ENCODE measurements at places on chromosomes 7 and 10. TPM values are rescaled to one million over a fixed set of nuclear protein-coding genes. Genes with fewer than 3 reads are reported as not detected.

DNA sequence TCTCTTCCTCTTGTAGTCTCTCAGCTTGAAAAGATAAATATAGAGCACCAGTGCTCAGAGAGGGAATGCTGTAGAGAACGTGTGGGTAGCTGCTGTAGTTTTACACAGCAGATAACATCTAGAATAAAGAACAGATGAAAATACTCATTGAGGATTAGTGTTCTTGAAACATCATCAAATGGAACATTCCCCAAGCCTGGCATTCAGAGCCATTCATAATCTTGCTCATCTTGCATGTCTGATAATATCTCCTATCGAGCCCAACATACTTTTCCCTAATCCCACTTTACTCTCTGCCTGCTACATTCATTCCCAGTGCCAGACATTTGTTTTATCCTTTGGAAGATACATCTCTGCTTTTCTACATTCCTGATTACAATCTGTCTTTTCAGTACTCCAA lies 35.2 kb downstream of the MCU start:
- no peak for DNase-seq

DNA sequence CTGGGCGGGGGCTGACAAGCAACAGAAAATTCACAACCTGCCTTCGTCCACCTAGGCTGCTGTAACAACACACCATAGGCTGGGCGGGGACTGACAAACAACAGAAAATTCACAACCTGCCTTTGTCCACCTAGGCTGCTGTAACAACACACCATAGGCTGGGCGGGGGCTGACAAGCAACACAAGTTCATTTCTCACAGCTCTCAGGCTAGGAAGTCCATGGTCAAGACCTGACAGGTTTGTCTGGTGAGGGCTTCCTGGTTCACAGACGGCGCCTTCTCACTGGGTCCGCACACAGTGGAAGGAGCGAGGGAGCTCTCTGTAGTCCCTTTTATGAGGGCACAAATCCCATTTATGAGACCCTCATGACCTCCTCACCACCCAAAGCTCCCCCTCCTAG lies 52.2 kb downstream of the DIP2C start:
- no peak for DNase-seq

DNA sequence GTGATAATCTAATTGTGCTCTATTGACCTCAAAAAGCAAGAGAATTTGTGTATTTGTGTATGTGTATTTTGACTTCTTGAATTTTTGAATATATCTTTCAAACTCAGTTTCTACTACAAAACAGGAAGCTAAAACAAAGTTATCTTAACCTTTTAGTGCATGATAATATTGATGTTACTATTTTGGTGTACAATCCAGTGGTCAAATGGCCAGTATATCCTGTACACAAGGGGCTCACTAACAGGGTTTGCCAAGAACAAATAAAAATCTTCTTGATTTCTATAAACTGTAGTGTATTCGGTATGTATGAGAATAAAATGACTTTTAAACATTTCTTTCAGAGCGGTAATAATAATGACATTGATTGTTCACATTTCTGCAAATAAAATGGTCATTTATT lies 69.6 kb downstream of the FOXP2 start:
- no peak for DNase-seq

DNA sequence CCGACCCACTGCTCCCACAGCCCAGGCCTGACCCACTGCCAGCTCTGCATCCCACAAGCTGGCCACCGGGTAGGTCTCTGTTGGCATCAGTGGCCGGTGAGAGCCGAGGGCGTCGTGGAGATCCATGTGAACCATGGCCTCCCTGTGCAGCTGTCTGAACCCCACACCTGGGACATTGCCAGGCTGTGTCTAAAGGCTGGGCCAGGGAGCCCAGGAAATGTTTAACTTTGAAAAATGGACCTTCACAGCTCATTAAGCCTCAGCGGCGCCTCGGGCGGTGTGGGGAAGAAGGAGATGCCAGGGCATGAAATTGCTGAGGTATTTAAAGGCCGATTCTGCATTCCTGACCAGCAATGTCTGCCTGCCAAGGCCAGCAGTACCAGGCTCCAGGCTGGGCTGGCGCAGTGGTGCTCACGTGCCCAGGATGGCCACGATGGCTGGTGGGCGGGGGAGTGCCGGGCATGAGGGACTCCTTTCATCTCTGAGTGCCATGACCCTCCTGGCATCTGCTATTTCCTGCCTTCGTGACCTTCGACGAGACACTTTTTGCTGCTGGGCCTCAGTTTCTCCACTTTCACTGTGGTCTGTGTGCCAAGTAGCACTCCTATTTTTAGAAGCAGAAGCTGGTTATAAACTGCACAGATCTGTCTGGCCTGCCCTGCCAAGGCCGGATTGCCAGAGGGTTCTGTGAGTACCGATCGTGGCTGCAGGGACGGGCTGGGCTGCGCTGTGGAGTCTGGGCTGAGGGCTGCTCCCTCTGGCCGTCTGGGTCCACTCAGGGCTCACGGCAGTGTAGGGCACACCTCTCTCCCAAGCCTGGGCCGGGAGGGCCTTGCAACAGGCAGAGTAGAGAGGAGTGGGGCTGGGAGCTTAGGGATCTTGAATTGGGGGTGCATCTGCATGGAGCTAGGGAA lies 21.8 kb downstream of the ELFN1 start:
- no peak for DNase-seq

GRCh38 chr7:128188396-128189230 lies 52.5 kb upstream of the LEP start:
- DNase-seq, result no peak

Gene PNLIP
- not detected for total RNA-seq

All from CD4-positive, alpha-beta T cell (primary cell).